AG09309 (cell line): ENCODE measurements at places on chromosomes 4 and X.

- DNase-seq: no peak
Observed at GRCh38 chr4:168884251-168885124, 125.6 kb downstream of the CBR4 start.

DNA sequence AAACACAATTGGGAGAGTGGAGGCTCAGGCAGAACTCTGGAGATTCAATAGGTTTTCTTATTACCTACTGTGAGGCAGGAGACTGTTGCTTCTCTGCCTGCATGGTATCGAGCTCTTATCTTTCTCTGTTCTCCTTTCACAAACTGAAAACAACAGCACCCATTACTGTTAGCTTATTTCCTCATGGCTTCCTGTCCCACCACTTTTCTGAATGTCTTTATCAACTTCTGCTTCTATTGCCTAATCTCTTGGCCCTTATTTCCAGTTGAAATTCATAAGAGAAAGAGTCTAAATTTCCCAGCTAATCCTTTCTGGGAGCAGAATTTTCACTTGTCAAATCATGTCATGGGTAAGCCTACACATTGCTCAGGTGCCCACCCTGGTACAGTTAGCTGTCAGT is 46.8 kb upstream of the NDST3 start:
- no peak for DNase-seq

DNA sequence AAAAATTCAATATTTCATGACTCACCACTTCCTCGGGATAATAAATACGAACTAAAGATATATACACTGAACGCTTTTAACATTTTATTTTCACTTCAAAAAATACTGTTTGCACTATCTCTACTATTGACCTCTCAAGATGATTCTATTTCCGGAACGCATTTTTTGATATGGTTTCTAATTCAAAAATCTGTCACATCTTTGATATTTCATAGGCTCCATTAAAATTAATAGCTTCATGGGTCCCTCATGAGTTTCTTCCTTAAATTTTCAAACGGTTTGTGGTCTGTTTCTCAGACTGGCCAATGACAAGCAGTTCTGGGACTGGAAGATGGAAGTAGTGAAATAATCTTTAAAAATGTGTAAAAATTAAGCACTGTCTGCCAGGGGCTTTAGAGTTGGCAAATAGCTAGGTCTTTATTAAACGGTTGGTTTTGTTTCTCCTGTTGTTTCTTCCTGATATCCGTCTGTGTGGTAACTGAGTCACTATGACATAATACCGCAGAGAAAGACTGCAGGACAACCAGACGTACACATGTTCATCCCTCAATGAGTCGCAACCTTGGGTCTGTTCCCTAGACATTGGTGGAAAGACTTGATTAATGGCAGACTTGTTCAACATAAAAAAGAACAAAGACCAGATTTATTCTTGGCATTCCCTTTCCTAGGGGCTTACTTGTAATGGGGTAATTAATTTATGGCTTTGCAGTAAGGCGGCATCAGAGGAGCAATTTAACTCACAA is 133.8 kb downstream of the PALLD start:
- DNase-seq: no peak

DNA sequence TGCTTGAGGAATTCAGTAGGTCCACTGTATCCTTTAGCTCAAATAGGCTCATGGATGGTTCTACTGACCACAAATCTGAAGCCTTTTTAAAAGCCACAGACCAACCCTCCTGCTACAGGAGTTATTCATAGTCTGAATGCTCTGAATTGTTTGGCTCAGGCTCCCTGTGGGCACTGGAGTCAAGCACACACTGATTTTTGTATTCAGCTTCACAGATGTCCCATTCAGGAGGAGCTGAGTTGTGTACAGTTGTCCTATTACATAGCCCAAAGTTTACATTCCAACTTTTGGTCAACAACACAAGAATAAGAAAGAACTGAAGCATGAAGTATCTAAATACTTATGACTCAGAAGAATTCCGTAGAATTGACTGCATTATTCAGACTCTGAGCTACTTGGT is 243.9 kb downstream of the UNC5C start:
- no peak for DNase-seq

GRCh38 chr4:22391551-22391950 is 124.3 kb downstream of the ADGRA3 start:
- DNase-seq: peak; percentile 20

DNA sequence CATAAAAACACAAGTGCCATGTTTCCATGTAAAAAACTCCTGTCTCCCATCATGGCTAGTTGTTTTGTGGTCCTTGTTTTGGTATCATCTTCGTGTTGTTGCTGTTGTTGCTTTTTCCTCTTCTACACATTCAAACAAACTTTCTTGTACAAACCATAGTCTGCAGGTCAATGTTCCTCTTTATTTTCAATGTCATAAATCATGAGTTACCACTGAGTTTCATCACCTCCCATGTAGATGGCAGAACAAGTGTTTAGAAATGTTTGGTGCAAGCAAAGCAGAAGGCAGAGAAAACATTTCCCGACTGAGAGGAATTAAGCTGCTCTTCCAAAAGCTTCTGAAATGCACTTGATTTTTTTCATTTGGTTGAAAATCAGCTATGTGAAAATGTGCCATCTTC is 166.0 kb downstream of the ANTXR2 start:
- DNase-seq: no peak
